ENCODE measurements at places on chromosomes 1 and 21. TPM values are rescaled to one million over a fixed set of nuclear protein-coding genes. Genes with fewer than 3 reads are reported as not detected.

Gene CDC42BPA
- 70.4 TPM for total RNA-seq

Gene SPRR2F
- not detected for total RNA-seq

Gene DMBX1
- total RNA-seq: not detected

Gene NCAM2
- total RNA-seq: 1.8 TPM

Gene FLG2
- total RNA-seq: not detected

Gene U2AF1
- 16.5 TPM for total RNA-seq
